Muscle of arm (tissue), 14 donors: ENCODE measurements at places on chromosomes 5 and 9. TPM values are rescaled to one million over a fixed set of nuclear protein-coding genes. Genes with fewer than 3 reads are reported as not detected.

CARD19 gene
- 20.7 TPM for polyA plus RNA-seq

AGPAT2 gene
- 19.4 TPM for polyA plus RNA-seq

IFNA4 gene
- polyA plus RNA-seq, result not detected

KIF3A gene
- 7.8 TPM for polyA plus RNA-seq

ACTBL2 gene
- polyA plus RNA-seq, result not detected

COMMD10 gene
- polyA plus RNA-seq, result 34.8 TPM

LPAR1 gene
- polyA plus RNA-seq, result not detected

WNT8A gene
- not detected for polyA plus RNA-seq

CNTFR gene
- 53.0 TPM for polyA plus RNA-seq

EQTN gene
- polyA plus RNA-seq, result not detected

PSAT1 gene
- 44.7 TPM for polyA plus RNA-seq

ABHD17B gene
- 15.3 TPM for polyA plus RNA-seq

GLRA1 gene
- 0.09 TPM for polyA plus RNA-seq

SPZ1 gene
- not detected for polyA plus RNA-seq

SLC34A1 gene
- polyA plus RNA-seq, result 0.11 TPM

DBN1 gene
- 195 TPM for polyA plus RNA-seq

PLEKHG4B gene
- polyA plus RNA-seq, result 3.4 TPM

NEUROG1 gene
- not detected for polyA plus RNA-seq
